Neural crest cell (in vitro differentiated cells): ENCODE measurements at places on chromosomes 7 and 10.
A peak's percentile ranks its signal among the peaks of the same experiment; 100 is the strongest.

GRCh38 chr10:70162151-70162891 lies 8.0 kb downstream of the SAR1A start:
- DNase-seq: no peak

DNA sequence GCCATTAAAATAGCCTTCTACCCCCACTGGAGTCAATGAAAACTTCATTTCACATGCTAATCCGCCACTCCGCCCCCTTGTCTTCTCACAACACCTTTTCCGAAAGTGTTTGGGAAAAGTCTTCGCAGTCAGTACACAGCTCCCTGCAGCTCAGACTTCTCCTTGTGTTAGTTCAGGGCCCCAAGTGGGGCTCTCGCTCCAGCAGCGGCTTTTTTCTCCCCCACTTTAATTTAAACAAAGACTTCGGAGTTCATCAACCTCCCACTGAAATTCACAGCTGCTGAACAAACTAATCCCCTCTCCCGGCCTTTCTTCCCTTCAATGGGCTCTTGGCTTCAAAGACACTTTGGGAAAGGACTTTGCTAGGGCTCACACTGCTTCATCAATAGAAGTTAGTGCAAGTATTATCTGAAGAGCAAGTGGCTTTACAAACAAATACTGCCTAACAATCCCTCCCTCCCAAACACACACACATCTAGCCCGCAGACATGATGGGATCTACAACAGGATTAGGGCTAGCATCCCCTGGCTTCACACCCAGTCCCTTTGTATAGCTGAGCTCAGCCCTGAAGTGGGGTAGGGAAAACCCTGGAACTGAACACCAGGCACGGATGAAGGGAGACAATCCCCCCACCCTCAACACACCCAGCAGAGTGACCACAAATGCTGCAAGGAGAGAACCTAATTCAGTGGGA lies 23.1 kb downstream of the WNT8B start:
- DNase-seq: peak; percentile 22

- no peak for DNase-seq
Observed at GRCh38 chr7:41822259-41822817, 119.4 kb upstream of the INHBA start.

GRCh38 chr7:70590126-70590854 lies 541.7 kb upstream of the GALNT17 start:
- DNase-seq: no peak

- no peak for DNase-seq
Observed at GRCh38 chr7:100373261-100373831, at the start of gene PILRA. Gene PILRA, plus strand, starts transcription at chr7:100373487. Its CDS starts 170 bp downstream, at chr7:100373657.

DNA sequence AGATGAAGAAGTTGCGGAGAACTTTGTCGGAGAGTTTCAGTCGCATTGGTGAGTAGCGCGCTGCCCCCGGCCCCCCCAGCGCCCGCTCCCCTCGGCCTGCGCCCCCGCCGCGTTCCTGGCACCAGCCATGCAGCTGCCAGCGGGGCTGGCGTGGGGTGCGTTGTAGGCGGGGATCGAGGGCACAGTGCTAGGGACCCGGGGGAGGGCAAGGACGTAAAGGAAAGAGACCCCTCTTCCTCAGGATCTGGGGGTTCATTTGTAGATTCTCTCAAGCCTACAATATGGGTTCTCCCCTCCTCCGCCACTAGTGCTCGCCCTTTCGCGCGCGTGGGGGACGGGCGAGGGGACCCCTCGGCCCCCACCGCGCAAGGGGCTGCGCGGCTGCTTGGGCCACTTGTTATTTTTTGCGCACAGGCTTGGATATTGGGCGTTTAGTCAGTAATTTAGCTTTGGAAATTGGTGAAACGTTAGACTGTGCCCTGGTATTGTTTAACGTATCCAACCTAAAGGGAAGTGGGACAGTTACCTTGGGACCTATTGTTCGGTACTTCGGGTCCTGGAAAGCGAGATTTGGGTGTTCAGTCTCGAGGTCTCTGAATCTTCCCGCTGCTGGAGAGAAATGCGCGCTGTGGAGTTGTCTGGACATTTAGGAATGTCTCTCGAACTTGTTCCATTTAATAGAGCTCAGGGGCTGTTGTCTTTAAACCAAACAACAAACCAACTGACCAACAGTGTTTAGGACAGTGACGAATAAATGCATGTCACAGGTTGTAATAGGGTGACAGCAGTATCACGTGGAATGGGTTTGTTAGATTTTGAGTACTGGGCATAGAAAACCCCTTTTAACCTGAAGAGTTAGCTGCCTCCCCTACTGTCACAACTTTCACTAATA lies 796 bp downstream of the CDK14 start:
- no peak for DNase-seq
